A549 (cell line): ENCODE measurements at places on chromosomes 12 and 14.

DNA sequence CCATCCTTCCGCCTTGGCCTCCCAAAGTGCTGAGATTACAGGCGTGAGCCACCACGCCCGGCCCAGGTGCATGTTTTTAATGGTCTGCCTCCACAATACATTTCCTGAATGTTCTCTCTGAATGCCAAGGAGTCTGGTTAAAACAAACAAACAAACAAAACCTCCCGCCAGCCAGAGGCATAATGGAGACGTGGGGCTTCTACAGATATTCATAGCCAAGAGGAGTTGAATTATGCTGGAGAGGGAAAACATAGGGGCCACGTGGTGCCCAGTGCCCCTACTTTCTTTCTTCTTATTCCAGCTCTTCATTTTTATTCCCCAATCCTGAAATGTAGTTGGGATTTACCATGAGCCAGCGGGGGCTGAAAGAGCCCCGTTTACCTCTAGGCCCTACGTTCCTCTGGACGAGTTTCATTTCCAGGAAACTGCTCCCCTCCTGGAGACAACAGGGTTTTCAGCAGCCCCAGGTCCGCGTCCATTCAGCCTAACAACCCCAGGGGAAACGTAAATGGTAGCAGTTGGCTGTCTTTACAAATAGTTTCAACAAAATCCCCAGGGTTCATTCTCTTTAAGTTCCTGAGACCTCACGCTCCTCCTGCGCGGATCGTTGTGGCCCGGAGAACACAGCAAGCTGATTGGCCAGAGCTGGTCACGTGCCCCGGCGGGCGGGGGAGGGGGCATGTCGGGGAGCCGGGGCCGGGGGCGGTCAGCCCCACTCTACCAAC lies 108.5 kb upstream of the ESRRB start:
- no peak for DNase-seq

GRCh38 chr14:100539003-100539660 lies 48.1 kb downstream of the BEGAIN start:
- DNase-seq, result no peak

DNA sequence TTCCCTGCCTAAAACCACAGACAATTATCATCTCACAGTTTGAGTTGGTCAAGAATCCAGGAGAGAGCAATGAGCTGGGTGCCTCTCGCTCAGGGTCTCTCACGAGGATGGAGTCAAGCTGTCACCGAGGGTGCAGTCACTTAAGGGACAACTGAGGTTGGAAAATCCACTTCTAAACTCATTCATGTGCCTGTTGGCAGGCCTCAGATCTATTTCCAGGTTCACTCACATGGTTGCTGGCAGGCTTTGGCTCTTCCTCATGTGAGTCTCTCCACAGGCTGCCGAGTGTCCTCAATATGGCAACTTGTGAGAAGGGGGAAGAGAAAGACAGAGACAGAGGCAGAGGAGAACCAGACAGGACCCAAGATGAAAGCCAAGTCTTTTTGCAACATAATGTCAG lies 10.5 kb upstream of the OR10P1 start:
- no peak for DNase-seq

DNA sequence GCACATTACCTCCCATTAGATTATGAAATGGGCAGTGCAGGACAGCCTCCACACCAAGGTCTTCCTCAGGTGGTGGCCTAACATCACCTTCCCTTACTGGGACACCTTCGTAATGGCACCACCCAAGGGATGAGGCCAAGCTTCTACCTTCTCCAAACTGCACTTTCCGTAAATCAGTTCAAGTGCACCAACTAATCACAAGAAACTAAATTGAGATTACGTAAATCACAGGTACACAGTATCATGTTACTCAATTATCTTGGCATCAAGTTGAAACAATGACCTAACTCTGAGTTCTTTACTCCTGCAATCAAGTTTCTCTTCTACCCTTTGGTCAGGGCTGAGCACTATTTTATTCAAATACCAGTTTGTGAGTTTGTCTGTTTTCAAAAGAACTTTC lies 13.8 kb downstream of the SLC41A2 start:
- no peak for DNase-seq

GRCh38 chr12:6604259-6605029 lies 2.7 kb downstream of the CHD4 start:
- no peak for DNase-seq

GRCh38 chr14:49975799-49976198 lies 82.9 kb downstream of the ARF6 start:
- DNase-seq, result peak; percentile 60

DNA sequence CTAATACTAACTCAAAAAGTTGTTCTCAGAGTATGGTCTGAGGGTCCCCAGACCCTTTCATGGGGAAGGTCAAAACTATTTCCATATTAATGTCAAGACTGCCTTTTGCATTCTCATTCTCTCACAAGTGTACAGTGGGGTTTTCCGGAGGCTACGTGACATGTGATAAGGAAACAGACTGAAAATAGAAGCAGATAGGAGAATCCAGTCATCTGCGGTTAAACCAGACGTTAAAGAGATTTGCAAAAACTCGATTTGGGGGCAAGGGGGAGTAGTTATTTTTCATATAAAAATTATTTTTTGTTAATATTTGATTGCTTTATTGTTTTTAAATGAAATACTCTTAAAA lies 1.0 kb upstream of the NAP1L1 start:
- no peak for DNase-seq

DNA sequence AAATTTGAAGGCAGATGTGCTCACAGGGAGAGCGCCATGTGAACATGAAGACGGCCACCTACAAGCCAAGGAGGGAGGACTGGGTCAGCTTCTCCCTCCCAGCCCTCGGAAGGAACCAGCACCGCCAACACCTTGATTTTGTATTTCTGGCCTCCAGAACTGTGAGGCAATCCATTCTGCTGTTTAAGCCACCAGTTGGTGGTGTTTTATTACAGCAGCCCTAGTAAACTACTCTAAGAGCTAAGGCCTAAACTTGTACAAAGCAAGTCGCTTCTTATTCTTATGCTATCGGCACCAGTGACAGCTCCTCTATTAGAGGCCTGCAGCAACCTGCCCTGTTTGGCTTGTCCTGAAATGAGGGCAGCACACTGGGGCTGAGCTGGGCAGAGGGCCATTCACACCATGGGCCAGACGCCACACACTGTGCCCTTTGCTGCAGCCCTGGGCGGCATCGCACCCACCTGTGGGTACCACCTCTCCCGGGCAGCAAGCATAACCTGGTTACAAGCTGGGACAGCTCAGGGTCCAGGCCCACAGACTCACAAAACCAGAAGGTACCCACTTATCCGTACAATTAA lies 62.7 kb downstream of the NOS1 start:
- no peak for DNase-seq

DNA sequence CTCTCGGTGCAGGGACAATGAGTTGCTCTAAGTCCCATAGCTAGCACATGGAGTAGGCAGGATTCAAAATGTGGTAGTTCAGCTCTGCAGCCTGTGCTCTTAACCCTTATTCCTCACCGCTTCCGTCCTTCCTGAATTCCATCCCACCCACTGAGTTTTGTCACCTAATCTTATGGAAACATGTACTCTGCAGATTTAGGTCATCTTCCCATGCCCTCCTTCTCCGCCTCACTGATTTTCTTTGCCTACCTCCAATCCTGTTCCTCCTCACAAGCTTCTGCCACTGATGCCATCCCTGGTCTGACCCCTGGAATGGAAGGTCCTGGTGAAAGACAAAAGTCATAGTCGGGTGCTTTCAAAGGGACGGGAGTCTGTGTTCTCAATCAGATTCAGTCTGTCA lies 46.5 kb upstream of the ABCC9 start:
- DNase-seq, result no peak

- no peak for DNase-seq
These were observed 52.8 kb upstream of the EML1 start for GRCh38 chr14:99740411-99740810.

DNA sequence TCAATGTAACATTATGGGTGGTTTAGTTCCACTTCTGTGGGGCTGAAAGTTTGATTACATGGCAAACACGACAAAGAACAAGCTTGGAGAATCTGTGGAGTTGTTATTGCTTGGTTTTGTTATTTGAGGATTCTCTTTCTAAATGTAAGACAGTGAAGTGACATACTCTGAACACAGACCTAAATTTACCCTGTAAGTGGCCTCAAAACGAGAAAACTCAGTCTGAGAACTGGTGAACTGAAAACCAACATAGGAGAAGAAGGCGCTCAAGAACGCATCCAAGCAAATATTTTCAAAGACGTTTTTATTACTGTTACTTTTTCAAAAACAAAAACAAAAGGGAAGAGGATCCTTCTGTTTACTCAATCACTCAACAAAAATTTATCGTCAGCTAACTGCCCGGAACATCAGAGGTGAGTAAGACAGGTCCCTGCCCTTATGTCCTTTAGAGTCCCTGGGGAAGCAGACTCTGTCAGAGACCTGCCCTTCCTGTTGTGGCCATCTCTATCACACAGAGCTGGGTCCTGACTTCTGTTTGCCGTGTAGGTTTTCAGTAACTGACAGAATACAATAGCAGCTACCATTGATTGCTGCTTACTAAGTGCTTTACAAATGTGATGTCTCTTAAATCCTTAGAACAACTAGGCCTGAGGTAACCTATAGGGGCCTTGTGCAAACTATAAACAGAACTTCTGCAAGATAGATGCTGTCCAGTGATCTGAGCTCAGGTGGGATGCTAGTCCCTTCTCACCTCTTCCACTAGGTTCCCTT lies 79.3 kb upstream of the C12orf71 start:
- no peak for DNase-seq

DNA sequence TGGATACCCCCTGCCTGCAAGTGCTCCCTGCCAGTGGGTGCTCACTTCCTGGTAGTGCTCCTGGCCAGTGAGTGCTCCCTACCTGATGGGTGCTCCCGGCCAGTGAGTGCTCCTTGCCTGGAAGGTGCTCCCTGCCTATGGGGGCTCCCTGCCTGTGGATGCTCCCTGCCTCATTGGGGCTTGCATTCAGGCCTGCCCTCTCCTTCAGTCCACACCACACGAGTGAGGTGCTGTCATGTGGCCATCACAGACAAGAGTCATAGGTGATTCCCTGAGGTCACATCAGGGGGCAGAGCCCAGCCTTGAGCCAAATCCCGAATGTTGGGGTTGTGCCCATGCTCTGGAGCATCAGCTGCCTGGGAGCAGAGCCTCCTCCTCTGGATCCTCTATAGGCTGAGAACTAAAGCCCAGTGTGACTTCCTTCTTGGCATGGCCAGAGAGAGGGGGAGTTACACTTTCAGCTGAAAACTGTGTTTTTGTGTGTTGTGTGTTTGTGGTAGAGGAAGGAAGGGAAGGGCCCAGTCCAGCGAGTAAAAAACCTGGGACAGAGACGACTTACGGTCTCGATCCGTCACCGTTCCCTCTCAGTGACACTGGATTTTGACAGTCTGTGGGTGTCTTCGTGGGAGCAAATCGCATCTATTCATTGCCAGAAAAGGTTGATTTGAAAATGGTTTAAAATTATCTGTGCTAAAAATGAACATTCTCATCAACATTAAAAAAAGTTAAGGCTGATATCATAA lies 136.0 kb downstream of the ADGRD1 start:
- no peak for DNase-seq

- no peak for DNase-seq
These were observed 16.2 kb downstream of the TWF1 start for GRCh38 chr12:43789941-43790340.

- DNase-seq, result peak; percentile 56
These were observed 64.0 kb upstream of the ARHGAP5 start for GRCh38 chr14:32013083-32013482.

GRCh38 chr12:4392223-4392742 lies 12.8 kb upstream of the FGF23 start:
- DNase-seq, result no peak

DNA sequence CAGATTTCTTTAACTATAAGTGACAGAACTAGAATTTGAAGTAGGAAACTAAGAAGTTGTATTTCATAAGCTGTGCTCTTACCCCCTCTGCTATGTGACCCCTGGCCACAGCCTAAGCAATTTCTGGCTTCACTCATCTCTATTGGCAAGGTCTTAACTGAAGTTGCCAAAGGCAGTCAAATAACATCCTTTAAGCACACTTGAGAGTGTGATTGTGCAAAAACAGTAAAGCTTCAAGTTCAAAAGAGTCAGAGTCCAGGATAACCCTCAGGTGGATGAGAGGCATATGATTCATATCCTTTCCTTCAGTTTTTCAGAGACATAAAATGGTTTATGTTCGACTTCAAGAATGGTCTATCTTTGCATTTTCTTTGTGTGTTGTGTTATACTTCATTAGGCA lies 45.2 kb downstream of the GRIP1 start:
- peak; percentile 6 for DNase-seq

DNA sequence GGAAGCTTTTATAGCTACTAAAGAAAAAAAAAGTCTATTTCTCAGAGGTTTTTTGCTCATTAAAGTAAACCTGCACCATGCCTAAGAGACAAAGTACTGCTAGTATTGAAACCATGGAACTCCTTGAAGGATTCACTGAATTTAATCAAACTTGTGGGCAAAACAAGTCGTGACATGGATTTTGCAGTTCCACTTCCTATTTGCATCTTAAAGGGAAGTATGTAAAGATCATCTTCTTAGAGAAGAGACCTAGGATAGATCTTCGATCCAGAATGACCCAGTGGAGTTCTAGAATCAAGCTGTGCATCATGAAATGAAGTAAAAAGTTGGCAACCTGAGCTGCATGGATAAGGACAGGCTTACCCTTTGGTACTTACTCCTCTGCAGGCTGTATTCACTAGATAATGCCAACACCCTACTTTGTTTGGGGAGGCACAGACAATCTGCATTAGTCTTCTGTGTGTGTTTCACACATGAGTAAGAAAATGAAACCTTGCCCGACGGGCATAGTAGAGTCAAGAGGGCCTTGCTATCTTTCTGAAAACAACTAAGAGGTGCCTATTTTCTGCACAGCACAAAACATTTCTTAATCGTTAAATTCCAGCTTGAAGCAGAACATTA lies 1.9 kb downstream of the GNG2 start:
- no peak for DNase-seq

DNA sequence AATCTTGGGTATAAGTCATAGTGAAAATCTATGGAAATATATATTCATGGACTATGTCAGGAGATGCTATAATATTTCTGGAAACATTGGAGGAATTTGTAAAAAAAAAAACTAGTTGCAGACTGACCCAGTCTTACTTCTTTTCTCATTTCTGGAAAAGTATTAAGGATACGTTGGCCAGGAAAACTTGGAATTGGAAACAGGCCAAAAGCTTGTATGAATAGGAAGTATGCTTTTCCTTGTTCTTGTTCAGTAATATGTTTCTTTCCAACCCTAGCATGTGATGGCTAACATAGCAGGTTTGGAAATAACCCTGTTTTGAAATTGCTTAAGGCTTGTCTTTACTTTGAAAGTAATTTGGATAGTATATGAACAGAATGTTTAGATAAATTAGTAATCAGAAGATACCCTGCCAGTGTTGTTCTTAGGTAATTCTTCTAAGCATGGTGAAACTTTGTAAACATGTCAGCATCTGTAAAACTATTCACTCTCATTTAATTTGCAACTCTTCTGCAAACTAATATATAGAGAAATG lies 316.2 kb downstream of the NPAS3 start:
- no peak for DNase-seq

GRCh38 chr14:88029500-88029899 lies 24.6 kb downstream of the GPR65 start:
- DNase-seq, result no peak

DNA sequence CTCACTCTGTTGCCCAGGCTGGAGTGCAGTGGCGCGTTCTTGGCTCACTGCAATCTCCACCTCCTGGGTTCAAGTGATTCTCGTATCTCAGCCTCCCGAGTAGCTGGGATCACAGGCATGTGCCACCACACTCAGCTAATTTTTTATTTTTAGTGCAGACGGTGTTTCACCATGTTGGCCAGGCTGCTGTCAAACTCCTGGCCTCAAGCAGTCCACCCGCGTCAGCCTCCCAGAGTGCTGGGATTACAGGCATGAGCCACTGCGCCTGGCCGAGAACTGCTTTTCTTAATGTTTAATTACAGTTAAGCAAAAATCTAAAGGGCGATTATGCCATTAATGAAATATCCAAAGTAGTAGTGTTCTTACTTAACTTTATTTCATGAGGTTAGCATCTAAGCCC lies 13.6 kb downstream of the YARS2 start:
- no peak for DNase-seq
